ENCODE measurements at places on chromosomes 7 and 10.
A peak's percentile ranks its signal among the peaks of the same experiment; 100 is the strongest.

DNA sequence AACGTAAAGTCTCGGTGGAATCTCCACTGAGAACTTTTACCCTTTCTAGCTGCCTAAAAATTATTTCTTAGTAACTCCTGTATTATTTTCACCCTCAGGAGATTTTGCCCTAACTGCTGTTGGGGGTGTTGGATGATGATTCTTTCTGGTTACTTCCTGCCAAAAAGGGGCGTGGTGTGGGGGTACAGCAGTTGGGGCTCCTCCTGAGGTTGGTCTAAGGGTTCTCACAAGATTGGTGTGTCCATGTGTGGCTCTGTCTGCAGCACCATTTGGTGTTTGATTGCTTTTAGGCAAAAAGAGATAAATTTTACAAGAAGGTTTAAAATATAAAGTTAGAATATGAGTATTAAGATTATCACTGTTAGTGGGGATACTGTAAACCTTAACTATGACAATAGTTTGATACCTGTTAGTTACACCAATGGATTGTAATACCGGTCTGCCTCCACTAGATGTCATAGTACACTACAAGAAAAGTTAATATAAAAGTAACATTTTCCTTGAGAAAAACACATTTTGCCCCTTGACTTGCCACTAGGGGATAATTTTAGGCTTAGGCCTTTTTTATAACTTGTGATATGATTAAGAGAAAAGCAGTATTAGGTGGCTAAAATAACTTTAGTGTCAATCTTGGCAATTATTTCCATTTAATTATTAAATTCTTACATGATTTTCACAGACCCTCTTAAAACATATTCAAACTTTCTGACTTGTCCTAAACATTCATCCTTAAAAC, 928.7 kb downstream of the IPMK start:
- DNase-seq, result peak; percentile 47

DNA sequence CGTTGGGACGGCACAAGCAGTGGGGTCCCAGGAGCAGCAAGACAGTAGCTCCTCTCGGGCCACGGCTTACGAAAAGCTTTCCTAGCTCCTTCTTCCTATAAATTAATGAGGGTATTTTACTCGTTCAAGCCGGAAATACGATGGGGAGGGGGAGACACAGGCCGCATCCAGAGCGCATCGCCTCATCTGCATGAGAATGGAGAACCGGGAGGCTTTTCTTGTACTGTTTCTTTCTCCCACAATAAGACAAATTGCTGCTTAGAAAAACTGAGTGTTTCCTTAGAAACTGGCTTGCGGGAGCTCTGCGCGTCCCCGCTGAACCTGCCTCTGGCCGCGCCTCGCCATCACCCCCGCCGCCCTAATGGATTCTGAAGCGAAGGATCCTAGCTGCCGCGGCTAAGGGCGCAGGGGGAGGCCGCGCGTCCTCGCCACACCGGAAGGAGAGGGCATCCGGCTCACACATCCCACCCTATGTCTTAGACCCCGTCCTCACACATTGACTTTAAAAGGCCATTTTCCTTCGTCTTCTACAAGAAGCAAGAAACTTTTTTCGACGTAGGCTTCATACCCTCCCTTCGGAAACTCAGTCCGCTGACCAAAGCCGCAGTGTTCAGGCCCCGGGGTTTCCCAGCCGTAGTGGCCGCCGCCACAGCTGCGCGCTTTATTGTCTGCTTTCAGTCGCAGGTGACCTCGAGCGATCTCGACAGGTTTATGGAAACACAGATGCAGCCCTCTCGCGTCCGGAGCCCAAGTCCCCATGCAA, 8.8 kb downstream of the NXPH1 start:
- DNase-seq, result no peak

DNA sequence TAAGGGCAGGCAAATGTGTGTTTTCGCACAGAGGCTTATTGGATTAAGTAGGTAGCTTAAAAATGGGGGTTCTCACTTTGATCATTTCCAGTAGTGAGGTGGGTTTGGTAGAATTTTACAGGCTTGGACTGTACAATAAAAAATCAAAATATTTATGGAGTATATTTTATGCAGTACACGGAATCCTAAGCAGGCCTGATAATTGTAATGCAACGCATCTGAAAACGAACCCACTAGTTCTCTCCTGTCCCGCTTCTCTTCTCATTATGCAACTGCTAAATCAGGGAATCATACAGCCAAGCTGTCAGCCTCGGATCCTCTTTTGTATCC, 377 bp upstream of the POLR1F start:
- no peak for DNase-seq

GRCh38 chr10:109475711-109476421, 447.4 kb downstream of the XPNPEP1 start:
- DNase-seq, result no peak

- DNase-seq, result no peak
Measured at GRCh38 chr7:158239290-158239981, 348.2 kb downstream of the PTPRN2 start.

DNA sequence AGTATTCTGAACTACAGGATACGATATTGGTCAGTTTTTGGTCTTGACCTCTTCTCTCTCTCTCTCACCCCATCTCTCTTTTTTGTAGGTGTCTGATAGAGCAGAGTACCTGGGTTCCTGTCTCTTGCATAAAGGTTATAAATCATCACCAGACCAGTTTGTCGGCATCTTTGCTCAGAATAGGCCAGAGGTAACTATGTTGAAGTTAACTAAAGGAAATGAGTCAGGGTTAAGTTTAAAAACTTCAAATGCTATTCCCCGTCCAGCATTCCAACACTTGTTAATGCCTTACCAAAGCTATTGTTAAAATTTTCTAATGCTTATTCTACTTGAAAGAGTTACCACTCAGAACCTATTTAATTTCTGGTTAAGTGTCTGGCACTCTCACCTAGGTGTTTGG, 30.7 kb downstream of the ACSL5 start:
- no peak for DNase-seq

DNA sequence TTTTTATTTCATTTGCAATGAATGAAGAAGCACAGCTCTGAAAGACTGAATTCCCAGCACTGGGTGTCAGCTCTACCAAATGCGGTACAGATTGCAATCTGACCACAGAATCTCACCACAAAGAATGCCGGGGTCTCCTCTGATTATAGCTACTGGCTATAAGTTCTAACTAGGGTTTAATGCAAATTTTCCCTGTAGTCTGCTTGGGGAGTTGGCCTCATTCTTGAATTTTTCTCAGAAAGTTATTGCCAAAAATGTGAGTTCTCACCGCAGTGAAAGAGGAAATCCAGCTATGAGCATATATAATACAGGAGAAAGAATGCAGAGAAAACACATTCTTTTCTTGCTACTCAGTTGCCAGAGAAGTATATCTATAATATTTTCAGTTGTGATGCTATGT, 1255.7 kb upstream of the LRRTM3 start:
- no peak for DNase-seq

DNA sequence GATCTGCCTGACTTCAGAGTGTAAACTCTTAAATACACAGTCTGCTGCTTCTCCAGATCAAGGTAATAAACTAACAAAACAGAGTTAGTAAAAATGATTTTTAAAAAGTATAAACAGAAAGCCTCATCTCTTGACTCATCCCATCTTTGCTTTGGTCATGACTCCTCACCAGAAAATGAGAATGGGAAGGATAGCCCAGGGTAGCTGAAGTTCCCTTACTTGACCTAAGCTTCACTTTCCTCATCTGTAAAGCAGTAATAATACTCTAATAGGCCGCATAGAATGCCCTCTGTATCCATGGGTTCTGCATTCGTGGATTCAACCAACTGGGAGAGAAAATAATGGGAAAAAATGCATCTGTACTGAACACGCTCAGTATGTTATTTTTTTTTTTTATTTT, 11.3 kb upstream of the SLC25A28 start:
- DNase-seq, result no peak

GRCh38 chr7:116579322-116579721, 54.5 kb downstream of the CAV1 start:
- DNase-seq, result no peak

- no peak for DNase-seq
Measured at GRCh38 chr10:84848967-84849366, 520.6 kb downstream of the CCSER2 start.
